ENCODE measurements at places on chromosomes 7 and 10.

DNA sequence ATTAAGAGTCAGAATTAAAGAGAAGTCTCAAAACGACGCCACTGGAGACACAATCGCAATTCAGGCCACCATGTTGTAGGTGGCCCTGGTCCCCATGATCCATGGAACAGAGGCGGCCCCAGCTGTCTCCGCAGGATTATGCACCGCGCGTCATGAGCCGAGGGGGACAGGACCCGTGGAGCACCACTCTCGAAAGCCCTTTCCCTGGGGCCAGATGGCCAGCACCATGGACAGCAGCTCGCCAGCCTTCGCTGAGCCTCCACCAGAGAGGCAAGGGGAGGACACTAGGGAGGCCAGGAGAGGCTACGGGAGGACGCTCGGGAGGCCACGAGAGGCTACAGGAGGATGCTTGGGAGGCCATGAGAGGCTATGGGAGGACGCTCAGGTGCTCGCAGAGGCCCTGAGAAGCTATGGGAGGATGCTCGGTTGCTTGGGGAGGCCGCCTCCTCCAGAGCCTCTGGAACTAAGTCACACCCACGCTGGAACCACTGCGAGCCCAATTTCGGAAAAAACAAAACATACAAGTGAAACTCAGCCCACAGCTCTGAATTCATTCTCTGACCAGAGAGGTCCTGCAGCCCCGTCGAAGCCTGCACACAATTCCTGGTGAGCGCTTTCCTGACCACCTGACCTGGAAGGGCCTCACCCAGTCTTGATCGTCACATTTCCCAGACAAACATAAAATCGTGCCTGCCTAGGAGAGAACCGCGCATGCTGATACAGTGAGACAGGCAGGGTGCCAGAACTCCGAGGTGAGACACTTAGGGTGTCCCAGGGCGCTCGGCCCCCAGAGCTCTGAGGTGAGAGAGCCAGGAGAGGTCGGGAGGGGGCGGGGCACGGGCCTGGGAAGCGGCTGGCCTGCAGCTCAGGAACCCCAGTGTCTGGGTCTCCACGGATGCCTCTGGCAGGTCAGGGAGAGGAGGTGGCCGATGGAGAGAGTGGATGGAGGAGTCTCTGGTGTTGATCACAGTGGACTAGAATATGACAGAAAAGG lies 224.4 kb downstream of the PTPRN2 start:
- no peak for DNase-seq

DNA sequence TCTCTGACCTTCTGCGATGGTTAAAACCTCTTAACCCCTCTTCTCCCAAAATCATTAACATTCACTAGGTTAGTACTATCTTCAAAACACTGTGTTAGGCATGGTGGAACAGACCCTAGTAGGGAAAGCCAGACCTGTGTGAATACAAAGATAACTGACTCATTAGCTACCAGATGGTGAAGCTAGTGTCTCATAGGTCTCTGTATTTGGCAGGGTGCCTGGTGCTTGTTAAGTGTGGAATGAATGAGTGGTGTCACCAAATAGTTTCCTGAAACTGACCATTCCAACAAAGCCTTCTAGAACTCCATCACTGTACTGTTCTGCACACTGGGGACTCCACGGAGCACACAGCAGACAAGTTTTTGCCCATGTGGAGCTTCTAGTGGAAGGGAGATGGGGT lies 27.7 kb upstream of the TM9SF3 start:
- DNase-seq: no peak

DNA sequence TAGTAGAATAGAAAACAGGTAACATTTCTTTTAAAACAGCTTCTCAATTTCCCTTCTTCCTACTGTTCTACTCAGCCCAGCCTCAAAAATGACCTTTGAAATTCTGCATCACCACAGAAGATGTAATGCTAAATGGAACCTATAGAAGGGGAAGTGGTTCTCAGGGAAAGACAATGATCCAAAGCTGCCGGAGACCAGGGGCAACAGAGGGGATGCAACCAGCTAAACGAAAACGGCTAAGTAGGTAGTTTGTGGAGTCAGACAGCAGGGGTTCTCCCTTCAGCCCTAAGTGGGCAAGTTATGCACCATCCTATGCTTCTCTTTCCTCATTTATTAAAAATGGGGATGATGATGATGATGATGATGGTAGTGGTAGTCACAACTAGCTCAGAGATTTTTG lies 214.3 kb downstream of the ELMO1 start:
- no peak for DNase-seq

GRCh38 chr10:31000071-31000782 lies 31.4 kb downstream of the ZNF438 start:
- DNase-seq: no peak

GRCh38 chr7:136868496-136869000 lies at the start of gene CHRM2:
CHRM2 (plus strand) TSS chr7:136868652; CDS start chr7:137014866, 146,214 bp downstream.
- no peak for DNase-seq

- DNase-seq: no peak
Measured at GRCh38 chr10:78830062-78830975, 238.4 kb upstream of the ZMIZ1 start.

- DNase-seq: no peak
Measured at GRCh38 chr7:66748791-66749190, 8.3 kb downstream of the RABGEF1 start.

GRCh38 chr7:143360788-143361551 lies 1.5 kb downstream of the FAM131B start:
- peak; percentile 4 for DNase-seq
